ENCODE measurements at places on chromosomes 4 and X.

DNA sequence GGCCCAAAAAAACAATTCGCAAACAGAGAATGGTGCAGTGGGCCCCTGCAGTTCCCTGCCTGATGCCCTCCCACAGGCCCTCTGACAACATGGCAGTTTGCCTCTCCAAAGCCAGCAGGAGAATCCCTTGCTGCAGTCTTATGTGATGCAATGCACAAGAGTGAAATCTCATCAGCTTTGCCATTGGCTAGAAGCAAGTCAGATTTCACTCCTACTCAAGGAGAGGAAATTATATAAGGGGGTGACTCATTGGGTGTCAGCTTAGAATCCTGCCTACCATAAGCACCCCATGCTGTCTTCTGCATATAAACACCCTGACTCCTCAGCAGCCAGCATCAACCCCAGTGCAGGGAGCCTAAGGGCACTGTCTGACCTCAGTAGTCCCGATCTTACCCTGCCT is 157.3 kb upstream of the LDB2 start:
- no peak overlapping the region for H3K27ac ChIP-seq
- H3K4me3 ChIP-seq: no peak overlapping the region
- no peak for DNase-seq
- H3K36me3 ChIP-seq: no peaks in the 10 kb centered on the region
- no peaks in the 10 kb centered on the region for H3K4me1 ChIP-seq
- H3K27me3 ChIP-seq: no peaks in the 10 kb centered on the region

GRCh38 chr4:83342476-83342875 is 7.8 kb upstream of the HPSE start:
- DNase-seq: no peak
- H3K4me1 ChIP-seq: no peaks in the 10 kb centered on the region
- no peak overlapping the region for H3K4me3 ChIP-seq
- no peaks in the 10 kb centered on the region for H3K36me3 ChIP-seq
- no peak overlapping the region for H3K27ac ChIP-seq

GRCh38 chrX:68440940-68441339 is 7.6 kb upstream of the OPHN1 start:
- no peaks in the 10 kb centered on the region for H3K27me3 ChIP-seq
- no peak overlapping the region for H3K27ac ChIP-seq
- no peaks in the 10 kb centered on the region for H3K36me3 ChIP-seq
- no peak overlapping the region for H3K4me3 ChIP-seq
- peaks cover 5% of the 10 kb centered on the region for H3K4me1 ChIP-seq

GRCh38 chrX:38595801-38596200 is 34.5 kb downstream of the TSPAN7 start:
- H3K4me3 ChIP-seq: no peak overlapping the region
- no peaks in the 10 kb centered on the region for H3K4me1 ChIP-seq
- no peak for DNase-seq
- H3K36me3 ChIP-seq: no peaks in the 10 kb centered on the region

- H3K27ac ChIP-seq: no peak overlapping the region
- DNase-seq: no peak
- no peak overlapping the region for H3K4me3 ChIP-seq
- H3K4me1 ChIP-seq: no peaks in the 10 kb centered on the region
- H3K27me3 ChIP-seq: peaks cover 5% of the 10 kb centered on the region
- no peaks in the 10 kb centered on the region for H3K36me3 ChIP-seq
Measured at GRCh38 chrX:135741192-135741715, 26.7 kb downstream of the CT45A3 start.
